ENCODE measurements at places on chromosomes 5 and 9.
A peak's percentile ranks its signal among the peaks of the same experiment; 100 is the strongest.

- no peak for DNase-seq
These were observed 6.9 kb upstream of the UBE2D2 start for GRCh38 chr5:139554264-139554663.

DNA sequence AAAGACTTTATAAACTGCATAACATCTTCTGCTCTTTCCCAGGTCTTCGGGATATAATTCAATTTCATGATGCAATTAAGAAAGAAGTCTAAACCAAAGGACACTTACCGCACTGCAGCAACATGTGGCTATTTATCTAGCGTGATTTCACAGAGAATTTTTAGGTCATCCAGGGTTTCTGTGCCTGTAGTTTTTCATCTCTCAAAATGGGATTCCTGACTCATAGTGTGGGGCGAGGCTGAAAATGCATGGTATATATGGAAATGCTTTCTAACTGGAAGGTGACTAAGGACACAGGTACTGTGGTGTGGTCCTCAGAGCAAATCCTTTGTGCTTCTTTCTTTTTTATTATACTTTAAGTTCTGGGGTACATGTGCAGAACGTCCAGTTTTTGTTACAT lies 557.7 kb upstream of the KLF4 start:
- DNase-seq: no peak

- DNase-seq: no peak
These were observed 49.6 kb upstream of the EIF4EBP3 start for GRCh38 chr5:140497897-140498296.

GRCh38 chr9:33230756-33231622 lies 9.0 kb upstream of the SPINK4 start:
- no peak for DNase-seq

DNA sequence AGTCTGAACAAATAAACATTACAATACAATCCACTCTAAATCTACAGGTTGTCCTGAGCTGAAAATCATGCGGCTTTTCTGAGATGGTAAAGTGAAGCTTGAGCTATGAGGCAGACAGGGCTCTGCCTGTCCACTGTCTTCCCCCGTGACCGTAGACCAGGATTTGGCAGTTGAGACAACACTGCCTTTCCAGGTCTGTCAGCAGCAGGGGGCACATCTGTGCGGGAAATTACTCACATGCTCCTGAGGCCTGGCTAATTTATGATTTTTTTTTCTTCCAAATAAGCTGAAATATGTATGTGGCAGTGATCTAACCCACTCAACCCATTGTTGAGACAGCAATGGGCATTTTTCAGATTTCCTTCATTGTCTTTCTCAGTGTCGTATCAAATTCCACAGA lies 307.9 kb downstream of the FBXL7 start:
- no peak for DNase-seq

DNA sequence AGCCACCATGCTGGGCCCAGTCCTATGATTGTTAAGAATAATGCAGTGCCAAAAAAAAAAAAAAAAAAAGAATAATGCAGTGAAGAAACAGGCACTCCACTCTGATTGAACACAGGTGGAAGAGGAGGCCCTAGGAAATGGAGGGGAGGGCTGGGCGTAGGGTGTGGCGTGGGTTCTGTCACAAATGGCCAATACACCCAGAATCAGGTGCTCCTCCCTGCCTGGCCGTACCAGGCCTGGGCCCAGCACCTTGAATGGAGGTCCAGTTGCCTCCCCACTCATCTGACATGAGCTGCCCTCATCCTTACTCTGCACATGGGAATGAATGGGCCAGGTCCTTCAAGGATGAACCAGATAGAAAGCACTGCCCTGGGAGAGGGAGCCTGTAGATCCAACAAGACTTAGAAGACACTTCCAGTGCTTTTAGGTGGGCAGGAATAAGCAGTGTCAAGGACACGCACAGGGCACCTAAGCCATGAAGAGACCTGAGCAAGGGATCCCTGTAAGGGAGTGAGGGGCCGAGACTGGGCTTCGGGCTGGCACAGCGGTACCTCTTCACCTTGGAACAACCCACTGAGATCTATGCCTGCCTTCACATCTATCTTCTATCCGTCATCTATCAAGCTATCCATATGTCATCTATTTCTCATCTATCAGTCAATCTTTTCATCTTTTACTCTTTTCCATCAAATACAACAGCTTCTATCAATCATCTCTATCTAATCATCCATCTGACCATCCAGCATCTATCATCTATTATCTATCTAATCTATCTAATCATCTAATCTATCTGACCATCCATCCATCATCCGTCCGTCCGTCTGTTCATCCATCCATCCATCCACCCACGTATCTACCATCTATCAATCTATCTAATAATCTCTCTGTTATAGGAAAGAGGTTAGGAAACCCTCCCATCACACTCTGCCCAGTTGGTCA lies 15.9 kb downstream of the NINJ1 start:
- DNase-seq: no peak

DNA sequence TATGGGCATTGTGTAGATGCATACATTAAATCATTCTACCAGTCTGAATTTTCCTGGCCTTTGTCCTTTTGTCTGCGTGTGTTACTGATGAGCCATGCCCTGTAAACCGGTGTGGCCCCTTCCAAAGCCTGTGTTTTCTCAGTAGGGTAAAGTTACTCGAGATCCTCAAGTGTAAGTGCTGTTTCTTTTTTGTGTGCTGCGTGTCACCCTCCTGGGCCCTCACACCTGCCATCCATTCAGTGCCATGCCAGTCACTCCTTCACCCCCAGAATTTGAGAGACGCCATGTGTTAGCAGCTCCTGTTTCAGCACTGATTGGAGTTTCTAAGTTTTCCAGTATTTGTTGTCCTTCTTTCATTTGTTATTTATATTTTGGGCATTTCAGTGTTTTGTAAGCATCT lies 288.2 kb downstream of the FANCC start:
- no peak for DNase-seq

DNA sequence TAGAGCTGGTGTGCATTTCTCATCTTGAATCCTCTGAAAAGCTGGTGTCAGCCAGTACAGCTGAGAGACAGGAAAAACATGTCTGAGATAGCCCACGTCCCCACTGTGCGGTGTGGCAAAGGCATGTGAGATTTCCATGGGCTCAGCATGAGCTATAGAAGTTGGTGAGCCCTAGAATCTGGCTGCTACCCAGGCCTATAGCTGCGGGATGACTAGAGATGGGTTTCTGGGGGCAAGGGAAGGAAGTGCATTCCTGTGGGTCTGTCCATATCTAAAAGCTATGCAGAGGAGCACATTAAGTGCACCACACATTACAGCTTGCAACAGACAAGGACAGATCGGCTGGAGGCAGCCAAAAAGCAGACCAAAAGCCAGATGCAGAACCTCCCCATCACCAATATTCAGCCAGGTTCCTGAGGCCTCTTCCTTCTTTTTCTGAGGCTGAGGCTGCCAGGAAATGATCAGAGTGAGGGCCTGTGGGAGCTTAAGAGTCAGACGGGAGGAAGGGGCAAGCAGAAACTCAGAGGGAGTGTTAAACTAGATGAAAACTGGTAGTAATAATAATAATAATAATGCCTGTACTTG lies 55.8 kb upstream of the RANBP3L start:
- DNase-seq: no peak

GRCh38 chr5:11289733-11290132 lies 528.7 kb upstream of the DAP start:
- DNase-seq: no peak

GRCh38 chr5:29547236-29547865 lies 1646.1 kb upstream of the CDH6 start:
- no peak for DNase-seq

DNA sequence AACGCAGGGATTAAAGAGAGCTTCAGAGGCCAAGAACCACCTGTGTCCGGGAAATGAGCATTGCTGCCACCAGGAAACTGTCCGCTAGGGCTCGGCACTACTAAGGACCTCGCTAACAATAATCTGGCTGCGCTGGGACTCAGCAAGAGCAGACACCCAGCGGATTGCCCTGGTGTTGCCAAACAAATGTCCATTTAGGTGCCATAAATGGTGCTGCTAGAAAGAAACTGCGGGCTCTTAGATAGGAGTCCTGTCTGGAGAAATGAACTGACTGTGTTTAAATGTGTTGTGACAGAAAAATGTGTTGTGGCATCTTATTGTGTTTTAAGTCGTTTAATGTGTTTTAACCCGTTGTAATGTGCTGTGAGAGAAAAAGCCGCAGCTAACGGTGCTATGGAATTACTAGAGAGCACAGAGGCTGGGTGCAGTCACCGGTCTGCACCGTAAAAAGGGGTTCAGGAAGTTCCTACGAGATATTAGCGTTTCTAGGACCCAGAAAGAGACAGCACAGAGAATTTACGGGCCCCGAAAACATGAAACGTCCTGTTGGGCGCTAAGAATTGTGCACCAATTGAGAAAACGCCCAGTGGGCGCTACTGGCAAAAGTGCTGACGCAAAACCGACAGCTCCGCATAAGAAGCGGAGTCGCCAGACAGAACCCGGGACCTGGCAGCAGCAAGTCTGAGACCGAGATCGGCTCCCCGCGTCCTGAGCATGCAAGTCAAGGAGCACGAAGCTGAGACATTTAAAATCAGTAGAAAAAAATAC lies 90.6 kb downstream of the ANXA2R start:
- peak; percentile 23 for DNase-seq

- no peak for DNase-seq
These were observed 62.0 kb upstream of the GARNL3 start for GRCh38 chr9:127202461-127203169.

DNA sequence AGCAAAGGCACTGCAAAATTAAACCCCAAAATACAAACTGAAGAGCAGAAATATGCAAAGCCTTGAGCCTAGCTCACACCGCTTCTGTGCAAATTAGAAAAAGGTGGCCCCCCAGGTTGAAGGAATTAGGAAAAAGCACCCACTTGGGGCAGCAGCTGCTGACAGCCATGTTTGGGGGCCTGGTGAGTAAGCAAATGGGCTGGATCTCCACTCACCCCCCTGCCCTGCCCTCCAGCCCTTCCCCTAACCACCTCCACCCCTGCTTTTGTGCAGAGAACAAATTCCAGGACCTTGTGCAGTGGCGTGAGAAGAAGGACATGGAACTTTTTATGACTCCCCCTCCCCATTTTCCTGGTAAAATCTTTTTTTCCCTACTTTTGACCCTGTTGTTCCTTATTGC lies 92.0 kb upstream of the DNAH5 start:
- no peak for DNase-seq

GRCh38 chr5:67879620-67880510 lies 335.7 kb upstream of the PIK3R1 start:
- DNase-seq: no peak

GRCh38 chr5:142171270-142171669 lies 62.7 kb downstream of the NDFIP1 start:
- no peak for DNase-seq

DNA sequence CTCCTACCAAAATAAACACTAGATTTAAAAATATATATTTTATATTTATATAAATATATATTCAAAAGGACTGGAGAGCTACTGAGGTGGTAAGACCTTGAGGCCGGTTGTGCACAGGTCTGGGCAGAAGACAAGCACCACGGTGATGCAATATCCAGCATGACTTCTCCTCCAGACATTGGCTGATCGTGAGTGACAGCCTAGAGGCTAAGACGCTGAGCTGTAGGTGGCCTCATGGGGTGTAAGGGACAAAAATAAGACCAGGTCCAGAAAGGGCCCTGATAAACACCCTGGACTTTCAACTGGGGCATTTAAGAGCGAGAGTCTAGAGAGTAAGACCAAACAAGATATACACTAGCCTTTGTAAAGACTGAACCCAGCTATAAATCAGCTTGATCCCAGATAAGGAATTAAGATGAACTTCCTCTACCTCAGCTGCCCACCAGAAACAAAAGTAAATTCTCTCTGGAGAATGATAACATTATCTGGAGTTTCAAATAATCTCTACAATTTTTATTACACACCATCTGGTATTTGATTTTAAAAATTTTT lies 14.2 kb upstream of the C5orf47 start:
- no peak for DNase-seq

DNA sequence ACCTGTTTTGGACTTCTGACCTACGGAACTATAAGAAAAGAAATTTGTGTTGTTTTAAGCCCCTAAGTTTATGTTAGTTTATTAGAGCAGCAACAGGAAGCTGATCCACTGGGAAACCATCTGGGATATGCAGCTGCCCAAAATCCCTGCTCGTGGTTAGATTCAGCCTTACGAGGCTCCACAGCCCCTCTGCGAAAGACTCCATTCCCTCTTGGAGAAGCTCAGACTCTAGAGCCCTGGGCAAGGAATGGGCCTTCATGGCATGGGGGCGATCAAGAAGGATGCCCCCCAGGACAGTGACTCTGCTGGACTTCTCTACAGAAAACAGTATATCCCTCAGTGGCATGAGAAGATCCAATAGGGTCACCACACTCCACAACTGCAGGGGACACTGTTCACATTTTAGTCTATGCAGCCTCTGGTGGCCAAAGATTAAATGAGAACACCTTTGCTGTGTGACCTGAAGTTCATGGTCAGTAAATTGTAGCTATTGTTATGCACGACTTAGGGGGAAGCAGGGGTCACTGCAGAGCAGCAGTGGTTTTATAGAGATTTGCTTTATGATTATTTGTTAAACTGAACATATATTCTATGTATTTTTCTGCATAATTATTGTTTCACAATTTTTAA lies 21.1 kb downstream of the IRF1 start:
- no peak for DNase-seq

GRCh38 chr9:116935149-116935897 lies 248.2 kb downstream of the TRIM32 start:
- DNase-seq: no peak

DNA sequence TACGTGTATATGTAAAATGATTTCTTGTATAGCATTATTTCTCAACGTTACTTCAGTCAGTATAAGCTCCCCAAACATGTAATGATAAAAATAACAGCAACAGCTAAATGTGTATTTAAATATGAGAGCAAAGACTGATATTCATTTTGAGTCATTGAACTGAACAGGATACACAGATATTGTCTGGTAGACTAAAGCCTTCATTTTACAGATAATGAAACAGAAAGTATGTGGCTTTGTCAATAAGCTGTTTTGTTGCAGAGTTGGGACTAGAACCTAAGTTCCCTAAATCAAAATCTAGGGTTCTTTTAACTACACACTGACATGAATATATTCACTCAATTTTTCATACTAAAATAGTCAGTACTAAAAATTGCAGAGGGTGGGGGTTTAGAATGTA lies 80.4 kb upstream of the MARCHF11 start:
- DNase-seq: no peak

- DNase-seq: no peak
These were observed 40.7 kb upstream of the CACNA1B start for GRCh38 chr9:137836831-137837241.

DNA sequence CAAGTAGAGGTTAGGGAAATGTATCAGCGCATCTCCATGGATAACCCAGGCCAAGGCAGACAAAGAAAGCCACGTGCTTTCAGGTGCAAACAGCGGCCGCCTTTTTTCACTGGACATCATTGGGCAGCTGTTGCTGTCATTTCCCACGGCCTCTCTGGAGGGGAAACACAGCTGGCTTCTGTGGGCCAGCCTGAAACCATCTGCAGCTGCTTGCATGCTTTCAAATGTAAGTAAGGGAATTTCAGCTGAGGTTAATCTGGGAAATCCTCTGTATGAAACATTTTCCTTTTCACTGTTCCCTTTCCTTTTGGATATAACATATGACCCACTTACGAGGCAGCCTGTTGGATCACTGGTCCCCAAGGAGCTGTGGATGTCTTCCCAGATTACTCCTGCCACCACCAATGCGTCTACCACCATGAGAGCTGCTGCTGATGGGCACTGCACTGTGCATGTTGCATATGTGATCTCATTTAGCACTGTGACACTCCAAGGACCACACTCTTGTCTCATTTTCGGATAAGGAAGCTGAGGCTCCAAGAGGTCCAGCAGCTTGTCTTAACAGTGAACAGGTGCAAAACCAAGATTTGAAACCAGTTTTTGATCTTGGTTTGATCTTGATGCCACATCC lies 106.3 kb downstream of the C9orf152 start:
- no peak for DNase-seq

Data from activated T-cell treated with anti-CD3 and anti-CD28 coated beads for 24 hours (primary cell).